ENCODE measurements at places on chromosomes 13 and 19. TPM values are rescaled to one million over a fixed set of nuclear protein-coding genes. Genes with fewer than 3 reads are reported as not detected.

Gene JOSD2
- total RNA-seq = 10.5 TPM

Gene BCL3
- 2.5 TPM for total RNA-seq

Gene ZNF66
- 25.4 TPM for total RNA-seq

Gene C1QTNF9
- total RNA-seq = 1.3 TPM

Gene IFNL1
- not detected for total RNA-seq

Gene DDX49
- total RNA-seq = 22.2 TPM

Gene PSPN
- 1.4 TPM for total RNA-seq

Gene SOX1
- total RNA-seq = not detected

Gene ADAMTSL5
- total RNA-seq = 4.1 TPM

Gene SLC7A1
- total RNA-seq = 8.5 TPM

Gene TRIP10
- 28.5 TPM for total RNA-seq

Gene CFAP97D2
- not detected for total RNA-seq

Gene IGFL2
- not detected for total RNA-seq

Gene TEKTIP1
- total RNA-seq = not detected

Gene LRP3
- total RNA-seq = 14.4 TPM

Gene RASGRP4
- 0.95 TPM for total RNA-seq

Gene CEACAM1
- 6.2 TPM for total RNA-seq

Gene SIGLEC8
- 0.90 TPM for total RNA-seq

Gene CD37
- total RNA-seq = 6.5 TPM

Gene RNF17
- total RNA-seq = not detected

Gene C5AR2
- 0.85 TPM for total RNA-seq

Gene MBD3L2B
- total RNA-seq = not detected

Gene ITGBL1
- 8.5 TPM for total RNA-seq

Gene FSD1
- 1.6 TPM for total RNA-seq

Gene SPC24
- 21.1 TPM for total RNA-seq
